ENCODE measurements at places on chromosomes 12 and 14.

DNA sequence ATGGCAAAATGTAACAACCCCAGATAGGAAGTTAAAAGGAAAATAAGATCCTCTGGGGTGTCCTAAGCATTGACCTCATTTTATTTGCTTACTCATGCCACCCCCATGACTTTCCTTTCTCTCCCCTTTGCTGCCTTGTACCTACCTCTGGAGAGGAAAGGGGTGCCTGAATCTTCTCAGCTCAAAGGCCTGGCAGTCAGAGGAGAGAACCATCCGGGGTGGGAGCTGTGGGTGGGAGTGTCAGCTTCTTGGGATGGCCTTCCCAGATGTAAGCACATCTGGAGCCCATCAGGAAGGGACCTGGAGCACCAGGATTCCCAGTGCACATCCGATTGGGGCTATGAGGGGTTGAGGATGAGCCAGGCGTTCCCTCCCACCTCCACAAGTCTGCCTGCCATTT lies 5.2 kb upstream of the ITGA5 start:
- no peak for DNase-seq

DNA sequence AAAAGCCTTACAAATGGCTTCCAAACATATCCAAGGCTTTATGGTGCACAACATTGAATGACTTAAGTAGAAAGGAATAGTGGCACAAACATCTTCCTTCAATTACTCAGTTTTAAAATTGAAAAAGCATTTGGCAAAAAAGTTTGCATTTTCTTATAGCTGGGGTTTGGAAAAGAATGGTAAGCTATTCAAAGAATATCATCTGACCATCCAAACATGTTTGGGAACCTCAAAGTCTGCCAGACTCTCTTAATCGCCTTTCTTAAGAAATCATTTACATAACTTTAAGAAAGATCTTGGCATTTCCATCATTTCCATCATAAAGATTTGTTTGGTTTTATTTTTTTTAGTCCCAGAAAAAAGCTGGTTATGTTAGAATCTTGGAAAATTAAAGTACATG lies 210.1 kb upstream of the PELI2 start:
- DNase-seq = no peak

GRCh38 chr14:76491172-76491930 lies 115.4 kb downstream of the ESRRB start:
- DNase-seq = no peak

DNA sequence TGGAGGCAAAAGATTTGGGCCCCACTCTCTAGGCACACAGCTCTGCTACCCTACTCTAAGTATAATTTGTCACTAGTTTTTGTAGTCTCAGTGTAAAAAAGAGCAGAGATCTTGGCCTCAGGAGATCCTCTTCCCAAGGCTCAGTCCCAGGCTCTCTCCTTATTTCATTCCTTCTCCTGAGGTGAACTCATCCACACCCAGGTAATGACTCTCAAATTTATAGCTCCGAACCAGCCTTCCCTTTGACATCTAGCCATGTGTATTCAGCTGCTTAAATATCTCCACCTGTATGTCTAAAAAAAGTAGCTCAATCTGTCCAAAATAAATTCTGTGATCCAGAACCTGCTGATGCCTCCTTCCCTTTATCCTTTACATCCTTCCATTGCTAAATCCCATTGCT lies 173.5 kb upstream of the HIF1A start:
- DNase-seq = no peak

GRCh38 chr12:53208435-53208834 lies 1.4 kb upstream of the ITGB7 start:
- DNase-seq = no peak

All from fibroblast of pulmonary artery (primary cell).